ENCODE measurements at places on chromosomes 11 and 22. TPM values are rescaled to one million over a fixed set of nuclear protein-coding genes. Genes with fewer than 3 reads are reported as not detected.

The TMEM80 gene
- total RNA-seq, result 7.4 TPM

The C22orf15 gene
- 1.4 TPM for total RNA-seq

The SPTBN2 gene
- 4.6 TPM for total RNA-seq

The MMP27 gene
- not detected for total RNA-seq

The SLC17A6 gene
- not detected for total RNA-seq

The TMPRSS13 gene
- total RNA-seq, result not detected

The OR56A1 gene
- not detected for total RNA-seq

The OR2AG2 gene
- 0.10 TPM for total RNA-seq

The NAALADL1 gene
- total RNA-seq, result 26.3 TPM

The ZFTA gene
- 19.2 TPM for total RNA-seq

The WNT11 gene
- not detected for total RNA-seq

The CLTCL1 gene
- 16.9 TPM for total RNA-seq

The SCGB1C1 gene
- not detected for total RNA-seq

The PHF21B gene
- total RNA-seq, result under 0.01 TPM

The CASP5 gene
- total RNA-seq, result not detected

The HEPHL1 gene
- total RNA-seq, result not detected

The OR5B21 gene
- not detected for total RNA-seq

All from smooth muscle cell of the pulmonary artery (primary cell).